ENCODE measurements at places on chromosomes 5 and 9. TPM values are rescaled to one million over a fixed set of nuclear protein-coding genes. Genes with fewer than 3 reads are reported as not detected.

Gene AQP3
- 0.79 TPM for total RNA-seq

Gene SV2C
- total RNA-seq: not detected

Gene ICE1
- total RNA-seq: 29.2 TPM

Gene SLC38A9
- total RNA-seq: 33.1 TPM
